Activated T-cell treated with anti-CD3 and anti-CD28 coated beads, Interleukin-2, amount 50 U/mL, for 48 hours (primary cell): ENCODE measurements at places on chromosomes 5 and 9.

DNA sequence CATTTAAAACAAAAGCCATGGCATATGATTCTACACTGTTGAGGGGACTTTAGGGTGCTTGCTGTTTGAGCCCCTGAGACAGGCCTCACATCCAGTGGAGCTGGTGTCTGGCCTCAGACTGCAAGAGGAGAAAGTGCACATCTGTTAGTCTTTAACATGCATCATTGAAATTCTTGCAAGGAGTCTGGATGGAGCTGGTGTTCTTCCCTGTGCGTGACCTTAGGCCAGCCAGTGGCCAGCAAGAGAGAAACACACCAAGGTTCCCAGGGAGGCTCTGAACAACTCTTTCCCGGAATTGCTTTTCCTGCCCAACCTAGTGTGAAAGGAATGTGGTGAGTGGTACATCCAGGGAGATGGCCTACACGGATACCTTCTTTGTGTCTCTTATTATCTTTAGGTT is 282.8 kb upstream of the TNC start:
- no peak for DNase-seq

DNA sequence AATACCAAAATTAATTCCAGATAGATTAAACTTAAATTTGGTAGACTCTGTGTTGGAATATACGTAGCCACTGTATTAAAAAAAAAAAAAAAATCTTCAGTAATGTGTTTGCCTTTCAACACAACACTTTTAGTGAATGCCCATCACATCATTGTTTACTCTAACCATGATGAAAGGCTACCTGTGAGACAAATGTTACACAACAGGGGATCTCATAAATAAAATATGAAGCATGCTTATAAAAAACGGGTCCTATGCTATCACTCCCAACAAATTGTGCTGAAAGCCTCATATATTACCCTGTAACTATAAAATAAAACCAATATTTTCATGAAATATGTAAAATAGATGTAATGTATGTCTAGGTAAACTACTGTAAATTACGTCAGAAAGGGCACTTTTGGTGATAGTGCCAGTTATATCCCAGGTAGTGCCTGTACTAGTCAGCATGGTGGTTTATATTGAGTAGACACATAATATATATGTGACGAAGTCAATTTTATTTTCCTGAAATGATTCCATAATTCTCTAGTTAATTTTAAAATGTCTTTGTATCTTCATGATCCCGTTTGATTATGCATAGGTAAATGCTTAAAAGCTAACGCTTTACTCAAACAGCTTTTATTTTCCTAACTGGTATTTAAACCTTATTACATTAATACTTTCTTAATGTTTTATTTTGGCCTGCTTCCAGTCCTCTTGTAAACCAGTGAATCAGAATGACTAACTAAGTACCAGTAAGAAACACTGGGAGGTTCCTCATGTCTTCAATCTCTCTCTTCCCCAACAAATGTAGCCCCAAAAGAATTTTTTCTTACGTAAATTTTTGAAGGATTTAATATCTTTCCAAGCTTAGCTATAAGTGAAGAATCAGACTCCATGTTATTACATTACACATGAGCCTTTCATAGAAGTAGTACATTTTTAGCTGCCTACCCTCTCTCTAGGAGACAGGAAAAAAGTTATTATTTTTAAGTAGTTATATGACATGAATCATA is 420.3 kb downstream of the GABRG2 start:
- DNase-seq, result no peak

GRCh38 chr5:68139611-68140441 is 75.7 kb upstream of the PIK3R1 start:
- DNase-seq, result no peak

DNA sequence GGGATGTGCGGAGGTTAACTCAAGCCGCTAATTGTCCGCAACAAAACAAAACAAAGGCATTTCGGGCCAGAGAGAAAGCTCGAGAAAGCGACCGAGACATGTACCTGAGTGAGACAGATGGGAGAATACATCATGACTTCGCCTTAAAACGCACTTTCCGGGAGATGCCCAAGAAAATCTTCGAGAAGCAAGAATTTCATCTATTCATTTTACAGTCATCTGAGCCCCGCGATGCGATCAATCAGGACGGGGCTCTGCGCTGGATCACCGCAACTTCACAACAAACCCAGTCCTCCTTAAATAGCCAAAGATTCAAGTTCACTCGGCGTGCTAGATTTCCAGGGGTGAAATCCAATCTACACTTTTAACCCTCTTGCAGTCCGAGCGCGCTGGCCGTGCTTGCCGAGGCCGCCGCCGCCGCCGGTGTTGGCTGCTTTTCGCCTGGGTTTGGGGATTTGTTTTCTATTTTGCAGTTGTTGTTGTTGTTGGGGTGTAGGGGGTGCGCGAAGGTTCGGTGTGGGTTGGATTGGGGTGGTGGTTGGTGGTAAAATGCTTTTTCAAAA is 482 bp downstream of the NFIB start:
- DNase-seq, result peak; percentile 28

- no peak for DNase-seq
Observed at GRCh38 chr9:119829186-119829585, 460.0 kb upstream of the BRINP1 start.

DNA sequence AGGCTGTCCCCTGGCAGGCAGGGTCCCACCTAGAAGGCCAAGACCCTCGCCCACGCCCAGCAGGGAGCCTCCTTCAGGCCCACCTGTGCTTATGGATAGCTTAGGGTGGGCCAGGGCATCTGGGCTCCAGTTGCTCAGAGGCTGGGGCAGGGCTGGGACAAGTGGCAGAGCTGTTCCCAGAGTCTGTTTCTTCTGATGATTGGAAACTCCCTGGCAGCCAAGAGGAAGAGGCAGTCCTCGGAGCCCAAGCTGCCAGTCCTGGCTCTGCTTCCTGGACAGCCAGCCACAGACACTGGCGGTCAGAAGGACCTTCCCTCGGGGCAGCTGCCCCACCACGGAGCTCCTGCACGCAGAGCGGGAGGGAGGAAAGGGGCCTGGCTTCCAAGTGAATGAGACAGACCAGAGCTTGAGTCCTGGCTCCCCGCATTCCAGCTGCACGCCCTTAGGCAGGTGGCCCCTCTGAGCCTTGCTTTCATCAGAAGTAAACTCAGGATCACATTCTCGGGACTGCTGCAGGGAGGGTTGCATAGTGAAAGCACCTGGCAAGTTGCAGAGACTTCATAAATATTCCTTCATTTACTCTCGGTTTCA is 37.9 kb upstream of the GABRP start:
- DNase-seq, result no peak

- no peak for DNase-seq
Observed at GRCh38 chr9:99336005-99336404, 113.9 kb downstream of the SEC61B start.

DNA sequence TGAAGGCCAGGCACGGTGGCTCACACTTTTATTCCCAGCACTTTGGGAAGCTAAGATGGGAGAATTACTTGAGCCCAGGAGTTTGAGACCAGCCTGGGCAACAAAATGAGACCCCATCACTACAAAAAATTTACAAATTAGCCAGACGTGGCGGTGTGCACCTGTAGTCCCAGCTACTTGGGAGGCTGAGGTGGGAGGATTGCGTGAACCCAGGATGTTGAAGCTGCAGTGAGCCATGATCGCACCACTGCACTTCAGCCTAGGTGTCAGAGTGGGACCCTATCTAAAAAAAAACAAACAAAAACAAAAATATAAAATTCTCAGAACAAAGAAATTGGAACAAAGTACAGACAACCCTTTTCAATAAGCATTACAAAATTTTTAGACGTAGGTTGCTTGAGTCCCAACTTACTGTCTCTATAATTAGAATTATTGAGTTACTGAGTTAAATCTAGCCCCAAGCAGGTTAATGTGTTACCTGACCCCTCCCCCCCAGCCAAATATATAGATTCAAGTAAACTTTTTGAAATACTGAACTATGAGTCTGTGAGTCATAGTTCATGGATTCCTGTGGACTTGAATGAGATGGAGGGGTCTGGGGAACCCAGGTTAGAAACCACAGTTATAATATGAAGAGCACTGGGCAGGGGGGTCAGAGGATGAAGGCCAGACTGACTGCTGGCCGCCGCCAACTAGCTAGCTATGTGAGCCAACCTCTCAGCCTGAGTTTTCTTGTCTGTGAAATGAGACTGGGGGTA is 173.1 kb downstream of the AOPEP start:
- no peak for DNase-seq

GRCh38 chr9:77384406-77384805 is 207.1 kb downstream of the VPS13A start:
- DNase-seq, result no peak

- no peak for DNase-seq
Observed at GRCh38 chr5:34717426-34718327, 61.5 kb downstream of the RAI14 start.

GRCh38 chr5:2136728-2137333 is 254.1 kb upstream of the IRX4 start:
- peak; percentile 18 for DNase-seq

DNA sequence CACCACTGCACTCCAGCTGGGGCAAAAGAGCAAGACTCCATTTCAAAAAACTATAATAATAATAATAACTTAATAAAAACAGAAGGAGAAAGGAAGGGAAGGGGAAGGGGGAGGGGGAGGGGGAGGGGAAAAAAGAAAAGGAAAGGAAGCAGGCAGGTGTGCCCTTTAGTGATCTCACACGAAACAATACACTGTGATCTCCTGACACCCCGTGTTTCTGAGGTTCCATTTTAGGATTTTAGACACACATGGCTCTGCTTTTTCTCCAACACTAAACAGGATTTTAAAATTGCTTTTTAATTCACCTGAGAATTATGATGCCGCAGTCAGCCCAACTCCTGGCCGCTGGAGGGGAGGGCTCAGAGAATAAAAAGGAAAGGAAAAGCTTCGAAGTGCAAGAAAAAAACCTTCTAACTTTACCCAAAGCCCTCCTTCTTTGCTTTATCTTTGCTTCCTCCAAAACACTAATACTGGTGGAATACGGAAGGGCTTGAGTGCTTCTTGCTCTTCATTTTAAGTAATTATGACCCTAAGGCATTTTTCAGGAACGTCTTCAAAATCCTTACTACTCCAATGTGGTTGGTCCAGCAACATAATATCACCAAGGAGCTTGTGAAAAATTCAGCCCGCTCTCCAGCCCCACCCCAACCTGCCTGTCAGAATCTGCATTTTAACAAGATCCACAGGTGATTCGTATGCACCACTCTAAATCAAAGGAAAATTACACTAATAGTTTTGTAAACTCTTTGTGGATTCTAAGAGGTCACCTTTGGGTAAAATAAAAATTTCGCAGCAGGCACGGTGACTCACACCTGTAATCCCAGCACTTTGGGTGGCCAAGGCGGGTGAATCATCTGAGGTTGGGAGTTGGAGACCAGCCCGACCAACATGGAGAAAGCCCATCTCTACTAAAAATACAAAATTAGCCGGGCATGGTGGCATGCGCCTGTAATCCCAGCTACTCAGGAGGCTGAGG is 66.0 kb downstream of the MYO10 start:
- DNase-seq, result no peak

GRCh38 chr5:107272954-107273353 is 397.8 kb downstream of the EFNA5 start:
- no peak for DNase-seq

DNA sequence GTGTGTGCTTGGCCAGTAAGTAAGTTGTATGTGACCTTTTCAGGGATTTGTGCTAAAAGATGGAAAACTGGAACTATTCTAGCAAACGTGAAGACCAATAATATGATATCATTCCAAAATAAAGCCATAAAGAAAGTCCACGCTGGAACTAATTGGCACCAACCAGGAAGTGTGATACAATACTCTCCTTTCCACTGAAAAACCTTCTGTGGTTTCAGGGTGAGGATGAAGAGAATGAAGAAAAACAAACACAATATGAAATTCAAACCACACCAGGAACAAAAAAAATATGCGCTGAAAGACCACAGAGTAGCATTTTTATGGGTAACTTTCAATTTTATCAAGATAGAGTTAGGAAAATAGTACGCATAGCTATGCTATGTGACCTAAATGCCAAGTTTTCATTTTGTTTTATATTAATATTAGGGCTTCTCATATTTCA is 105.8 kb downstream of the EFNA5 start:
- no peak for DNase-seq

- DNase-seq, result no peak
Observed at GRCh38 chr9:91240596-91241165, 121.0 kb downstream of the AUH start.

- DNase-seq, result peak; percentile 85
Observed at GRCh38 chr5:134100283-134101091, 14.0 kb upstream of the TCF7 start.

DNA sequence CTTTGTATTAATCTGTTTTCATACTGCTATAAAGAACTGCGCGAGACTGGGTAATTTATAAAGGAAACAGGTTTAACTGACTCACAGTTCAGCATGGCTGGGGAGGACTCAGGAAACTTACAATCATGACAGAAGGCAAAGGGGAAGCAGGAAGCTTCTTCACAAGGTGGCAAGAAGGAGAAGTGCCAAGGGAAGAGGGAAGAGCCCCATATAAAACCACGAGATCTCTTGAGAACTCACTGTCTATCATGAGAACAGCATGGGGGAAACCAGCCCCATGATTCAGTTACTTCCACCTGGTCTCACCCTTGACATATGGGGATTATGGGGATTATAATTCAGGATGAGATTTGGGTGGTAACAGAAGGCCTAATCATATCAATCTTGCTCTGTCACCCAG is 60.9 kb upstream of the CHD1 start:
- DNase-seq, result no peak

DNA sequence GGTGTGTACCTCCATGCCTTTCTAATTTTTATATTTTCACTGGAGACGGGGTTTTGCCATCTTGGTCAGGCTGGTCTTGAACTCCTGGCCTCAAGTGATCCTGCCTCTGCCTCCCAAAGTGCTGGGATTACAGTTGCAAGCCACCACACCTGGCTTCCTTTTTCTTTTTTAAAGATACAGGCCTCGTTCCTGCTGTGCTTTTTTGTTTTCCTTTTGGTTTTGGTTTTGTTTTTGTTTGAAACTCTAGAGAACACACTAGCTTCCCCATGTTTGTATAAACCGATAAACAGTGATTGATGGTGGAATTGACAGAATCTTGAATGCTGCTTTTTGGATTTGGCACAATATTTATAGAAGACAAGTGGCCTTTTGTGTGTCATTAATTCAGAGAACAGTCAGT is 1603.4 kb downstream of the MAT2B start:
- no peak for DNase-seq

DNA sequence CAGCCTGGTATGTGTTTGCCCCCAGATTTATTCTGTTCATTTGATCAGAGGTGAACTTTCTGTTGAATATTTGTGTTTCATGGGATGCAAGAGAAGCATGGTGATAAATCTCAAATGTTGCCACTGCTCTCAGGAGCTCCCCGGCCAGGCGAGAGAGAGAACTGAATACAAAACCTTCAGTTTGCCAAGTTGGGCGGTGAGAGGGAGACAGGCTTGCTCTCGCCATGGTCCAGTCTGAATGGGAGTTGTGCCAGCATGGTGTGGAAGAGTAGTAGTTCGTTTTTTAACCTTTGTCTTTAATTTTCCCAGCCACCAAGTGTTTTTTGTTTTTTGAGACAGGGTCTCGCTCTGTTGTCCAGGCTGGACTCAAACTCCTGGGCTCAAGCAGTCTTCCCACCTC is 2.7 kb downstream of the NTMT1 start:
- no peak for DNase-seq

DNA sequence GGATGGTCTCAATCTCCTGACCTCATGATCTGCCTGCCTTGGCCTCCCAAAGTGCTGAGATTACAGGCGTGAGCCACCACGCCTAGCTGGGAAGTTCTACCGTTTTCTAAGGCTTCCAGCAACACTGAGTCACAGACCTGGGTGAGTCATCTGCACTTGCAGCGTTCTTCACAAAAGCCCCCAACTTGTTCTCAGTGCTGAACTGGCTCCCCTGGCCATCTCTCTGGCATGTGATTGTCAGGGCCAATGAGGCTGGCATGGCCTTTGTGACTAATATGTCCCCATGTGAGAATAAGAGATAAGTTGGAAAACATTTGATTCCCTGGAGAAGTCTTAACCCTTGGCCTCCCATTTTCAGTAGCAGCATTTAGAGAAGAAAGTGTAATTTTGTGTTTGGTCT is 124.4 kb downstream of the WDR41 start:
- peak; percentile 30 for DNase-seq
